ENCODE measurements at places on chromosomes 7 and 10.
A peak's percentile ranks its signal among the peaks of the same experiment; 100 is the strongest.

DNA sequence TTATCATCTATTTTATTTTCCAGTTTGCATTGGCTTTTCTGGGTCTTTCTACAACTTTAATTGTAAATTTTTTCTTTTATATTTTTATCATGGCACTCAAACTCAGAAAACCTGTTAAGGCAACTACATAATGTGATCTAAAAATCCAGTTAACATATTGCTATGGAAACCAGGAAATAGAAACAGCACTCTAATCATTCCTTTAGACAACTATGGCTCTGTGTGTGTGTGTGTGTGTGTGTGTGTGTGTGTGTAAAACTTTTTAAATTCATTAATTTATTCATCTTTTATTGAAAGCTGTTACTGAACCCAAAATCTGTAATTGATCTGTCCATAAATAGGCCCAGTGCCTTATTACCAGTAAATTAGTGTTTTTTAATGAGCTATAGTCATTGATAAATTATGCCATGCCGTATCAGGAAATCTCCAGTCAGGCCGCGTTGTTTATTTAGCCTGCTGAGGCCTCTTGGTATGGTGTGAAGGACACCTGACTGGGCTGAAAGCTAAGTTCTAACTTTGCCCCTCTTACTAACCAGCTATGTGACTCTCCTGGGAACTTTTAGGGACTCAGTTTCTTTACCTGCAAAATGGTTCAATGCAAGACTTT, 1.5 kb upstream of the MET start:
- DNase-seq: no peak

DNA sequence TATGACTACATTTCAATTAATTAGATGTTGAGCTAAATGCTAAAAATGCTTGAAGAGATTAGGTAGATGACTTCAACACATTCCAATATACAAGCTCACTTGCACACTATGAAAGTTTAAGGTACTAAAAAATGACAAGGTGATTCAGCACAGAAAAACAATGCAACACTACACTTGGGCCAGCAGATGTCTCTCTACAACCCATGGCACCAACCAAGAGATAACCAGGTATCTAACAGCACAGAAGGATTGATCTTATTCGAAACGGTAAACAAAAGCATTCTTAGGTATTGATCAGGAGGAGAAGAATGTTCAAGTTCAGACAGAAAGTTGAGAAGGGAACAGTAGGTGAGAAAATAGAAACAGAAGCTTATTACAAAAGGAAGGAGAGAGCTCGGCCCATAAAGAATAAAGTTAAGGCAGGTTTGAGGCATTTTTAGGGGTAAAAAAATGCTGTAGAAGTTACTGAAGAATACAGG, 248.2 kb upstream of the KLF14 start:
- no peak for DNase-seq

DNA sequence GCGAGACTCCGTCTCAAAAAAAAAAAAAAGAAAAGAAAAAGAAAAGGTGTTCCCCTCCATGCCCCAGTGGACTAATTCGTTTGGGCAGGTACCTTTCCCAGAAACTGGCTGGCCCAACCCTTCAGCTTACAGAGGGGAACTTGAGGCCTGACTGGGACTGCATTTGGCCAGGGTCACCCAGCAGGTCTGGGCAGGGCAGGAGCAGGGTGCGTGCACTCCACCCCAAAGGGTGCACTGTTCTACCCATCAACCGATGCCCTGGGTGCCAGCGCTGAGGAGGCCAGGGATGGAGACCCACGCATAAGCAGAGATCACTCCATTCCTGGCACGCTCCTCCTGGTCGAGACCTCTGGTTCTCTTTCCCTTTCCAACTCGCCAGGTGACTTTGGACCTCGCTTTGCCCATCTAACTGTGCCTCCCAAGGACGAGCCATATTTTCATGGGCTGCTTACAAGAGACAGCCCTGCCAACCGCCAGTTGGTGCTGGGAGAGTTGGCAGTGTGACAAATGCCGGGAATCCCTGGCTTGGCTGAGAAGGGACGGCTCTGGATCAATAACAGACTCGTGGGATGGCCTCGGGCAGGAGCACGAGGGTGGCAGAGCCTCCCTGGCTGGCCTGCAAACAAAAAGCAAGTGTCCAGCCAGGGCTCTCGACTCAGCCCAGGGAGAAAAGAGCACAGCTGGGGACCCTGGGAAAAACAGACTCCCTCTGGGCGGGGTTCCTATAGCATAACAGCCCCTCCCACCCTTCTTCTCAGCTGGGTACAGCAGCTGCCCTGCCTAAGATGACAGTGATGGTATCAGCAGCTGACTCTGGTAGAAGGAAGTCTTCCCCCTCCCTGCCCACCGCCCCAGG, 7.9 kb downstream of the HSPB1 start:
- DNase-seq: no peak

- DNase-seq: no peak
Observed at GRCh38 chr10:42149722-42150427, 488.5 kb downstream of the ZNF33B start.

GRCh38 chr7:74283858-74284447, 5.3 kb upstream of the CLIP2 start:
- no peak for DNase-seq

GRCh38 chr7:2299131-2299829, 15.0 kb downstream of the SNX8 start:
- no peak for DNase-seq

GRCh38 chr7:30633223-30633622, 38.5 kb downstream of the GARS1 start:
- no peak for DNase-seq

GRCh38 chr7:114342431-114343179, 72.0 kb upstream of the FOXP2 start:
- DNase-seq: no peak

DNA sequence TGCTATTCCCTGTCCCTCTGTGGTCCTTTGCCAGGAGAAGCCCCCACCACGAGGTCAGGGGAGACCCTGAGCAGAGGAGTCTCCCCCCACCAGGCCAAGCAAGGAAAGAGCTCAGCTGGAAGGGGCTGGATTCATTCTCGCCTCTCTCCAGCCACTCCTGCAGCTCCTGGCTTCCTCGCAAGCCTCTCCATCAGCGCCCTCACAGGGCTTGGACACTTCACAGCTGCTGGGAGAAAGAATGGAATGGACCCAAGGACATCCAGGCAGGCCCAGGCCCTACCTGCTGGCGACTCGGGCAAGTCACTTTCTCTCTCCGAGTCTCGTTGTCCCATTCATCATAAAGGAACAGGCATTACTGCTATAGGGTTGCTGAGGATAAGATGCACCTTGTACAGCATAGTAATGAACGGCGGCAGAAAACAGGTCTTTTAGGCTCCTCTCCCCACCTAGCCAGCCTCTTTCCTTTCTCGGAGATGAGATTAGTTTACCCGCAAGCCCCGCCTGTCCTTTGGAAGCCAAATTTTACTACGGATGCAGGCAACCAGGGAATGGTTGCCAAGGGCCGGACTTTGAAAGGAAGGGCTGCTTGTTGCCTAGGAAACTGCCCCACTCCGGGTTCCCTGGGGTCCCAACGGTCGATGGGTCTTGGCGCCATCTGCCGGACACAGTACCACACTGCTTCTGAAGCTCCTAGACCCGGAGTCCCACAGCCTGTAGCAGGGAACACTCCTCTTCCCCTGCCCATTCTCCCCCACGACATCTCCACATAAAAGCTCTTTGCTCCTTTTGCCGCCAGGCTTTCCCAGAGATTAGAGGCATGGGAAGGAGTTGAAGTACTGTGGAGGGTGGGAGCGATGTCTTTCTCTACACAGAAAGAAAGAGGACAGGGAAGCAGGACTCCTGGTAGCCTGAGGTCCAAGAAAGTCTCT, 22.3 kb downstream of the IMPDH1 start:
- DNase-seq: peak; percentile 54

- no peak for DNase-seq
Observed at GRCh38 chr10:70186571-70186970, 16.3 kb upstream of the SAR1A start.

DNA sequence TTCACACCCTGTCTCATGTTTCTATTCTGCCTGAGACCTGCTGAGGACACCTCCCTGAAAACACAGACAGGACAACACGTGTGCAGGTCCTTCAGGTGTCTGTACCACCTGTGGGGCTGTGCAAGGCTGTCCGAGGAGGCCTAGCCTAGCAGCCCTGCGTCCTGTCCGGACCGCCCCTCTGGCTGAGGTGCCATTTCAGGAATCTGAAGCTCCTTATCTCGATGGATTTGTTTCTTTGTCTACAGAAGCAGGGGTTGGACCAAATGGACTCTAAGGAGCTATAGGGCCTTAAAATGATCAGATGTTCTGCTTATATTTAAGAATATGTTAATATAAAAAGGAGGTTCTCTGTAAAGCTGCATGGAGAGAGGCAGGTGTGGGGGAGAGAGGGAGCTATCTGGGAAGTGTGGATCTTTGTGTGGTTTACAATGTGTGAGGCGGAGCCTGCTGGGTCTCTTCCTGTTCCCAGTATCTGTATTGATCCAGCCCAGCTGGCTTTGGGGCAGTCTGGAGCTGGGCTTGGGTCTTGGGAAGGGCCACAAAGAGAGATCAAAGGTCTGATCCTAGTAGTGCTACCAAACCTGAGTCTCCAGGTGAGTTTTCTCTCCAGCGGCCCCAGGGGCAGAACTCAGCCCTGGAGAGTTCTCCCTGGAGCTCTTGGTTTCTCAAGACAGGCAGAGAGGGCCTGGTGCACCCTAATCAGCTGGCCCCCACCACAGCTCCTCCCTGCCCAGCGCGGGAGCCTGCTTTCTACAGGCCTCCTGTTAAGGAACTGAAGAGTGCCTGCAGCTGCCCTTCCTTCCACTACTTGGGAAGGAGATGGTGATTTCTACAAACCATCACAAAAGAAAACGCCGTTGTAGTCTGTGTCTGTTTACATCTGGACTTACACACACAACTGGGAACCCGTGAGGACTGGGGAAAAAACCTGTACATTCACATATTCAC, 3.4 kb upstream of the MNX1 start:
- DNase-seq: no peak

DNA sequence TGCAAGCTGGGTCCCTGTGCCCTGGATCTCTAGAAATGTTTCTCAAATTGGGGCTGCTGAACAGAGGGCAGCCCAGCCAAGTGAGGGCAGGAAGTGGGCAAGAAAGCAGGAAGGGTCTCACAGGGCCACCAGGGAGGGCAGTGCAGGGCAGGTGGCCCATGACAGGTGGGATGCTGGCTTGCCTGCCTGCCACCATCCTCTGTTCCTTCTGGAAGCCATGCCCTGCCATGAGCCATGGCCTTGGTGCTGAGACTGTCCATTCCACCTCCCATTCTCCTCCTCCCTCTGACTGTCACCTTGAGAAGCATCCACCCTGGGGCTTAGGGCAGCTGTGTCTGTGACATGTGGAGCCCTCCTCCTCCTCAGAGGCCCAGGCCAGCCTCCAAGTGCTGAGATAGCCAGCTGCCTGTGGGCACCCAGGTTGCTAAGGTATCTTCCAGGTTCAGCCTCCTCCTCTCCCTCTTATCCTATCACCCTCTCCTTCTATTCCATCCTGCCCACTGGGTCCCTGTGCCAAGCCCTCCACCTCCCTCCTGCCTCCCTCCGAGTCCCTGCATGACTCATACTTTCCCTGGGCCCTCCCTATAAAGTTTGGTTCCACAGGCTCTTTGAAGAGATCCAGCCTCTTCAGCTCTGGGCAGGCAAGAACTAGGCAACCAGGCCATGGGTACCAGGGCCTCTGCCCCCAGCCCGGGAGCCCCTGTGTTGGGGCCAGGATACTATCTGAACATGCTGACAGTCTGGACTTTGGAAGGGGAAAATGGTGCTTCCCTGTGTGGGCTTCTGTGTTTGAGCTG, 1.3 kb downstream of the VSIR start:
- no peak for DNase-seq

GRCh38 chr10:103558911-103559310, 65.4 kb downstream of the NEURL1 start:
- DNase-seq: no peak

GRCh38 chr7:30893357-30893756, 18.3 kb upstream of the AQP1 start:
- no peak for DNase-seq

DNA sequence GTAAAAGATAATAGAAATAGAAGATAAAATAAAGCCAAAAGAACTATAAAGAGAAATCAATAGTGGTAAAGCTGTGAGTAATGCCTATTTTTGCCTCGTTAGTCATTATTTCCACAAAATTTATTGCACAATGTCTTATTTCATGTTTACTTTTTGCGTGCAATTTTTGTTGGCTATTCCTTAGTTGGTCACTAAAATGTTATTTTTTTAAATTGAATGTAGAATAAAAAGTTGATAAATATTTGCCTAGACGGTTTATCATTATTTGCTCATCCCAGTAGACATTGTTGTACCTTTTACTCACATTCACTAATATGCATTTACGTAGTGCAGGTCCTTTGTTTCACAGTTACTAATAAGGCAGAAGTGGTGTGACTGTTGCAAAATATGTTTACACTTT, 227.8 kb upstream of the BMPER start:
- DNase-seq: no peak

GRCh38 chr10:129511086-129511485, 44.0 kb downstream of the MGMT start:
- DNase-seq: no peak

GRCh38 chr10:48684792-48685623, at the start of gene WDFY4:
TSS of gene WDFY4 (plus strand) at chr10:48684873. CDS start at chr10:48709733, 24,860 bp downstream.
- no peak for DNase-seq

- DNase-seq: no peak
Observed at GRCh38 chr7:41384418-41384817, 318.5 kb downstream of the INHBA start.

GRCh38 chr7:1973321-1974251, 259.2 kb downstream of the MAD1L1 start:
- DNase-seq: no peak

DNA sequence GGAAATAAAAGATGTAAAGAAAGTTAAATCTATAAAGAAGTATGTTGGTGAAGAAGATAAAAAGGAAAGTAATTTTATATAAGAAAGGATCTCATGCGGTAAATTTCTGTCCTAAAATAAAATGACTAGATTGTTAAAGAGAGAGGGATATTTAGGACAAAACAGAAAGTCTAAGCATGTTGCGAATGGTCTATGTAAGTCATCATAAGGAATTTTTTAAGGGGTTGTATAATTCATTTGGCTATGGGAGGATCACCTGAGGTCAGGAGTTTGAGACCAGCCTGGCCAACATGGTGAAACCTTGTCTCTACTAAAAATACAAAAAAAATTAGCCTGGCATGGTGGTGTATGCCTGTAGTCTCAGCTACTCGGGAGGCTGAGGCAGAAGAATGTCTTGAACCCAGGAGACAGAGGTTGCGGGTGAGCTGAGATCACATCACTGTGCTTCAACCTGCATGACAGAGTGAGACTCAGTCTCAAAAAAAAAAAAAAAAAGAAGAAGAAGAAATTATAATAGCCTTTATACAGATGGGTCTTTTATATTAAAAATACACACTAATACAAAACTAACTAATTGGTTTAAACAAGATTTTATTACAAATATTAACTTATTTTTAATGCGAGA, 294.3 kb downstream of the MAGI2 start:
- DNase-seq: no peak

- DNase-seq: no peak
Observed at GRCh38 chr10:102812231-102812876, 24.9 kb downstream of the CYP17A1 start.

- no peak for DNase-seq
Observed at GRCh38 chr10:98170249-98171117, 36.0 kb downstream of the R3HCC1L start.

- DNase-seq: no peak
Observed at GRCh38 chr10:99451499-99451788, 21.0 kb upstream of the GOT1 start.

- DNase-seq: no peak
Observed at GRCh38 chr10:96576277-96576980, 10.4 kb downstream of the TM9SF3 start.

GRCh38 chr10:6667679-6668270, 87.7 kb upstream of the PRKCQ start:
- no peak for DNase-seq

GRCh38 chr7:48149058-48149457, 22.2 kb upstream of the ABCA13 start:
- DNase-seq: no peak
